ENCODE measurements at places on chromosomes 16 and 17.

- DNase-seq = no peak
Observed at GRCh38 chr17:58338454-58338840, 9.9 kb upstream of the TSPOAP1 start.

- no peak for DNase-seq
Observed at GRCh38 chr16:72666267-72666666, 381.7 kb downstream of the ZFHX3 start.

DNA sequence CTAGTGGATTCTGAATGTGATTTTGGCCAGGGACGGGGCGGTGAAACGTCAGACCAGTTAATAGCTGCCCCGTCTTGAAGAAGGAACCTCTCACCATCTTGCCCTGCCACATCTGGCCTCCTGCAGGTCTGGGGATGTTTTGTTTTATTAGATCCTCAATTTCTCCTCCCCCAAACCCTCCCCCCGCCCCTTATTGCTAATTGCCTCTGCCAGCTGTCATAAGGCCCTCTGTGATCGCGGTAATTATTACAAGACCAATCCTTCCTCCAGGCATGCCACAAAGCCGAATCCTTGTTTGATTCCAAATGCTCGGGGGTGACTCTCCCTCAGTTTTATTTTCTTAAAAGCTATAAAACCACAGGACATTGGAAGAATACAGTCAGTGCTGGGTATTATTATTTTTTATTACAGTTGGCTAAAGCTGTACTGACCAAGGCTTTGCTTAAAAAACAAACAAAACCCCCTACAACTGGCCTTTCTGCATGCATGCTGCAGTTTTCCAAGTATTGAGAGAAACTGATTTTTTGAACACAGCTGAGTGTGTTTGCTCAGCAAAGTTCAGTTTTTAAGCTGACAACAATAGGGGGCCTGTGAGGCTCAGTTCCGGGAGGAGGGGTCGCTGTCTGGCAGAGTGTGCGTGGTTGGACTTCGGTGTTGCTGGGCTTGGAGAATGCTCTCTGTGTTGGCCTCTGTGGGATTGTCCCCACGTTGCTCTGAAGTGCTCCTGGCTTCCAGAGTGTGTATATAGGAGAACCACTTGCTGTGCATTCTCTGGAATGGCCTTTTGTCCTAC is 1.7 kb downstream of the KSR1 start:
- DNase-seq = peak; percentile 59

DNA sequence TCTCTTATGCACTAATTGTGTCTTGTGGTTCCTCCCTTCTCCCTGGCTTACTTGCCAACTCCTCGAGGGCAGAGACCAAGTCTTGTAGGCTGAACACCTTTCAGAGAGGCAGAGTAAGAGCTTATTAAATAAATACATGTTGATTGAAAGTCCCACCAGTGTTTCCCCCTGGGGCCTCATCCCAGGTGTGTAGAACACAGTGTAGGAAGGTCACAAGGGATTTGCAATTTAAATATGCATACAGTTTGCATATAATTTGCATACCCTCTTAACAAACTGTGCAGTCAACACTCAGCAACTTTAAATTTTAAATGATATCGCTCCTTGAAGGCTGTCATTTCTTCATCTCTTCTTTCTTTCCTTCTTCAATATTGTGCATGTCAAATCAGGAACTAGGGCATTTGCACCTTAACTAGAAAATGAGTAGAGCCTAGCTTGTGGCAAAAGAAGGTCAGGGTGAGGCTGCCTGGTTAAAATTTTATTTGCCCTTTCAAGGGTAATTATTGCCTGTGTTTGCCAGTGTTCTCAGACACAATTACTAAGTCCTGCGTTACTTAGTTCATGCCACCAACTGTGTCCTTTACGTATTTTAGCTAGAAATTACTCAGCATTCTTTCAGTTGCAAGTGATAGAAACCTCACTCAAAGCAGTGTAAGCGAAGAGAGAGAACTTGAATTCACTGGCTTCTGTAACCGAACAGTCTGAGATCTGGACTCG is 465.7 kb downstream of the HAPSTR1 start:
- DNase-seq = no peak

Measured in left hindlimb (tissue), 1 donor.